ENCODE measurements at places on chromosomes 11 and 22. TPM values are rescaled to one million over a fixed set of nuclear protein-coding genes. Genes with fewer than 3 reads are reported as not detected.

GRCh38 chr11:89452780-89453179 lies 38.4 kb downstream of the NOX4 start:
- DNase-seq = no peak

DNA sequence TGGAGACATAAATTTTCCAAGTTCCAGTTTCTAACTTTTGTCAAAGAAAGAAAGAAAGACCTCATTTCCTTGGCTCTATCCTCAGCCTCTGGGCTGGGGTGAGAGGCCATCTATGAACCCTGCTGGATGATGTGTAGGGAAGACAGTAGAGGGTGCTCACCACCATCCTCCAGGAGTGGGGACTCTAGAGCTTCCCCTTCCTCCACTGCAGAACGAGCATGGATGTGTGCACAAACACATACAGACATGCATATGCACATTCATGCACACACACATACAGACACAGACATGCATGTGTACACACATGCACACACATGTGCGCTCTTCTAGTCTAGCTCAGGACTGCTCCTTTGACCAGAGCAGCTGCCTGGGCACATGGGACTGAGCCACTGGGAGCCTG lies 565.8 kb downstream of the BUD13 start:
- DNase-seq = no peak

DNA sequence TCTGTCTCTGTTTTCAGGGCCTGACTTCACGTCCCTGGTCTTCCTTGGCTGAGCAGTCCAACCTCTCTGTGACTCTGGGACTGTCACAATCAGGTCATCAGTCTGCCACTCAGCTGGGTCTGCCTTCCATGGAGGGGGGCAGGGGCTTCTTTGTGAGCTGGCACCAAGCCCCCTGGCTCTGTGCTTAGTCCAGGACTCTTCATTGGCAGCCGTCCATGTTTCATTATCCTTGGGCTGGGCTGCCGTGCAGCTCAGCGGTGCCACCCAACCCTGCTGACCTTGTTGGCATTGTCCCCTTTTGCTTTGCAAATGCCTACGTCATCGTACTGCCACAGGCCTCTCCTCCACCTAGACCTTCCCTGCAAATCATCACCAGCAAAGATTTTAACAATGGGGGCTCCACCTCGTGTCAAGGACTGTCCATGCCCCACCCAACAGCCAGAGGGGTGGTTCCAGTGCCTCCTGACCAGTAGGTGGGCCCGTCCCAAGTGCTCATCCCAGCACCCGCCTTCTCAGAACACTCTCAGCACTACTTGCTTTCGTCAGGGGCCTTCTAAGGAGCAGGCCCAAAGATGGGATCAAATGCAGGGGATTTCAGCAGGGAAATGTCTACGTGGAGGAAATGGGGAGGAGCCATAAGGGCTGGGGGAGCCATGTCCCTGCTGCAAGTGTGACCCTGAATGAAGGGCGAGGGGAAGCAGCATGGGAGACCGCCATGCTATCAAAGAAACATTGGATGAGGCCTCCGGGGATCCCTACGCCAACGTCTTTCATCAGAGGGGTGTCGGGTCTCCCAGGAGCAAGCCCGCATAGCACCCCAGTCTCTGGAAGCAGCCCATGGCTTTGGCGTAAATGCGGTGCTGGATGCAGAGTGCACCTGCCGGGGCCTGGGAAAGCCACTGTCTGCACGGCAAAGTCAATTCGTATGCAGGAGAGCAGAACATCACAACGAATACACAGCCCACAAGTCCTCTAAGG lies 18.2 kb downstream of the KRTAP5-6 start:
- no peak for DNase-seq

DNA sequence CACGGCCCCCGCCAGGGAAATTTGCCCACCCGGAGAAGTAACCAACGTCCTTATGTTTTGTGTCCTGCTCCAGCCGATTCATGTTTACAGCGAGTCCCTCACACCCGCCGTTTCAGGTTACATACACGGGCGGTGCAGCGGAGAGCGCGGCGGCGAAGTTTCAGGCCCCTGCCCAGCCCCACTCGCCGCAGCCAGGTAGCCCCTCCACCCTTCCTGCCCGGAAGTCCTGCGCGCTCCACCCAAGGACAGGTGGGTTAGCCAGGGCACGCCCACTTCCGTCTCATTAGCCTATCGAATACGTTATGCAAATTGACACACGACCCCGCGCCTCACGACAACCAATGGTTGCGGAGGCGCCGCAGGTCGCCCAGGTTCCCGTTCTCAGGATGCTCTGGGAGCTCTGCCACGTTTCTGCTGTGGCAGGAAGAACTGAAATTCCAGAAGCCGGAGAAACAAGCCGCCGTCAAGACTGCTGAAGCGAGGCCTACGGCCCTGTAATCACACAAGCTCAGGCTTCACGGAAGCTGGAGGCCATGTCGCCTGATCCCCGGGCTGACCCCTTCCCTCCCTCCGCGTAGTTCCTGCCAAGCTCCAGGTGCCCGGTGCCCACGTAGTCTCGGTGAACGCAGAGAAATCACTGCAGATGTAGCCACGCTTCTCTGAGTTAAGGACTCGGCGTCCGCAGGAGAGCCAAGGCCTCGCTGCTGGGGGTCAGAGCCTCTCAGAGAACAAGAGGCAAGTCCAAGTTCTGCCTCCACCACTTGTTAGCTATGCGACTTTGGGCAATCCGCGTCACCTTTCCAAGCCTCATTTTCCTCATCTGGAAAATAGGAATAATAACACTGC lies 22.4 kb upstream of the MYH9 start:
- DNase-seq = peak; percentile 91

The SYT8 gene
- total RNA-seq = 8.8 TPM

The IGSF22 gene
- total RNA-seq = 0.52 TPM
